ENCODE measurements at places on chromosomes 6 and 20.

DNA sequence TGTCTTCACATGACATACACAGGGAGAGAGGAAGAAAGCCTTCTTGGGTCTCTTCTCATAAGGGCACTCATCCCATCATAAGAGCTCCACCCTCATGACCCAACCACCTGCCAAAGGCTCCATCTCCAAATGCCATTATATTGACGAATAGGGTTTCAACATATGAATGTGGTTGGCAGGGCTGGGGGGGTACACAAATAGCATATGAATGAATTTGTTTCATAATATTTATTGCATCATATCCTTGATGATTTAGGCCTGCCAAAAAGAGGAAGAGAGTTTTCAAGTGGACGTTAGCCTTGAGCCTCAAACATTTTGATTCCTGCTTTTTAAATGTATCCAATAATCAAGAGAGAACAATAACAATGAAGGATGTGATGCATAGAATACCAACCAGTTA lies 26.2 kb upstream of the OPRM1 start:
- no peak for DNase-seq

DNA sequence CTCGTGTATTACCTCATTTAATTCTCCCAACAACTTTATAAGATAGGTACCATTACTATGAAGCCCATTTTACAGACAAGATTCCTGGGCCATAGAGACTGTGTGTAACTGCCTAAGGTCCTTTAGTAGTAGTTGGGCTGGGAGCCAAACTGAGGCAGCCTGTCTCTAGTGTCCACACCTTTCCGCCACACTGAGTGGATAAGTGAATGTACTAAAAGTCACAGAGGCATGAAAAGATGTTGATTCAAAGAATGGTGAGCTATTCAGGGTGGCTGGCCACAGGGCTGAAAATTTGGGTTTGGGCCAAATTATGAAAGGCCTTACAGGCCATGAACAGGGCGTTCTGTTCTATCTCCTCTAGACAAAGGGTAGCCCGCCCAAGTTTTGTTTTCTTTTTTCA lies 11.0 kb downstream of the CD24 start:
- DNase-seq, result no peak

DNA sequence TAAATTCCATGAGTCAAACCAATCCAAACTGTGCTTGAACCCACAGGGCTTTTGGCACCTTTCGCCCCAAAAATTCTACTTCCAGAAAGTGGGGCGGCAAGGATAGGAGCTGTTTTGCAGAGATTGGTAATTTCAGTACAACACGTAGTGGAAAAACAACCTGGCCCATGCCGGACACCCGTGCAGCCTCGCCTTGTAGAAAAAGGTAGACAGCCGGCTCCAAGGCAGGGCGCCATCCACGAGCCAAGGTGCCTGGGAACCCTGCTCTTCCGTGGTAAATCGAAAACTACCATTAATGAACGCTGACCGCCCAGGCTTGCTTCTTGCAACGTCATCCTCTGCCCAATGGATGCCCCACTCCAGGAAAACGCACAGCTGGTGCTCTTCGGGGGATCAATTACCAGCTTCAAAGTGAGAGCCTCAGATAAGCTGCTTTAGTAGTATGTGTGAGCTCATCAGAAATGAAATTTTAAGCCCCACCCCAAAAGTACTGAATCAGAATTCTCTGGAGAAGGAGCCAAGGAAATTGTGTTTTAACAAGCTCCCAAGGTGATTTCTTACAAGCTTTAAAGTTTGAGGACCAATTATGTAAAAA lies 1.8 kb downstream of the OOEP start:
- no peak for DNase-seq

DNA sequence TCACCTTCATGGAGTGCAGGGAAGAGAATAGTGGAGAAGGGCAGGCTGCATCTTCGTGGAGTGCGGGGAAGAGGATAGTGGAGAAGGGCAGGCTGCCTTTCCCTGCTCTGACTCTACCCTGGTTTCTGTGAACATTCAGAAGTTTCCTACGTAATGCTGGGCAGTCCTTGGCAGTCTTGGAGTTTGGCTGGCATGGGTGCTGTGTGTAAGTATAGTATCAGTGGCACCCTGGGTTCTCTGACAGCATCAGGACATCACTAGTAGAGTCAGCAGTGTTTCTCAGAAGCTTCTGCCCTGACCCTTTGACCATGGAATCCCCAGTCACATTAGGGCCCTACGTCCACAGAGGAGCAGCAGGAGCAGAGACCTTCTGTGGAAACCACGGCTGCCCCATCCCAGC lies 352.9 kb downstream of the NRN1 start:
- DNase-seq, result no peak

DNA sequence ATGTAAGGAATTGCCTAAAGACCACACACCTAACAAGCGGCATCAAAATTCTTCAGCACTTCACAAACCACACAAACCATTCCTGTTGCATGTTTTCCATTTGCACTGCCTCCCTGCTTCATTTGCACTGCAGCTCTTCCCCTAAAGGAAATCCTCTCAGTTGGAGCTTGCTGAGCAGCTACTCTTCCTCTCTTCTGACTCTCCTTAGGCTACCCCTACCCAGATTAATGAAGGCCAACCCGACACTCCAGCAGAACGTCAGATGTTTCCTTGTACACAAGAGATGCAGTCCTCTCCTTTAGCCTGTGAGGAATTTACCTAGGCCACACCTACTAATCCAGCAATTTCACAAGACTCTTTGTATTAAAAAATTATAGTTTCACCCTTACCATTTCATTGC lies 8.1 kb downstream of the BEND6 start:
- DNase-seq, result no peak

DNA sequence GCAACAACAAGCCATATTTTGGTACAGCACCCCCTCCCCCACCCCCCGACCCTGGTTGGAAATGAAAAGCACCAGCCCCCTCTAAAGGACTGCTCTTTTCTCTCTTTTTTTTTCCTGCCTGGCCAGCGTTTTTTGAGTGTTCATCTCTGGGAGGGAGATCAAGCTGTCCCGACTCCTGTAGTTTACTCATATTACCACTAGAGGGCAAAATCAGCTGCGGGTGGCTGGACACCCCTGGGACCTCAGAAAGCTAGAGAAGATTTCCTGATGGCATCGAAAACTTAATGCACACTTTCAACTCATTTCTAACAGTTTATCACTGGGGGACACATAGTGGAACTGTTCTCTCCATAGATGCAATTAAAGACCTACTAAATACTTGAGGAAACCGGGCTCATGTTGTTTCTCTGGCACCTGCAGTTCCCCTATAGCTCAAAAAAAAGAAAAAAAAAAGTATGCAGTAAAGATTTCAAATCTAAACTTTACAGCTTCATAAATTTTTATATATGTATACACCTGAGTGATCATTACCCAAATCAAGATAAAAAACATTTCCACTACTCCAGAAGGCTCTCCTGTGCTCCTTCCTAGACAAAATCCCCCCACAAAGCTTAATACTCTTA lies 24.4 kb downstream of the CNBD2 start:
- peak; percentile 23 for DNase-seq

DNA sequence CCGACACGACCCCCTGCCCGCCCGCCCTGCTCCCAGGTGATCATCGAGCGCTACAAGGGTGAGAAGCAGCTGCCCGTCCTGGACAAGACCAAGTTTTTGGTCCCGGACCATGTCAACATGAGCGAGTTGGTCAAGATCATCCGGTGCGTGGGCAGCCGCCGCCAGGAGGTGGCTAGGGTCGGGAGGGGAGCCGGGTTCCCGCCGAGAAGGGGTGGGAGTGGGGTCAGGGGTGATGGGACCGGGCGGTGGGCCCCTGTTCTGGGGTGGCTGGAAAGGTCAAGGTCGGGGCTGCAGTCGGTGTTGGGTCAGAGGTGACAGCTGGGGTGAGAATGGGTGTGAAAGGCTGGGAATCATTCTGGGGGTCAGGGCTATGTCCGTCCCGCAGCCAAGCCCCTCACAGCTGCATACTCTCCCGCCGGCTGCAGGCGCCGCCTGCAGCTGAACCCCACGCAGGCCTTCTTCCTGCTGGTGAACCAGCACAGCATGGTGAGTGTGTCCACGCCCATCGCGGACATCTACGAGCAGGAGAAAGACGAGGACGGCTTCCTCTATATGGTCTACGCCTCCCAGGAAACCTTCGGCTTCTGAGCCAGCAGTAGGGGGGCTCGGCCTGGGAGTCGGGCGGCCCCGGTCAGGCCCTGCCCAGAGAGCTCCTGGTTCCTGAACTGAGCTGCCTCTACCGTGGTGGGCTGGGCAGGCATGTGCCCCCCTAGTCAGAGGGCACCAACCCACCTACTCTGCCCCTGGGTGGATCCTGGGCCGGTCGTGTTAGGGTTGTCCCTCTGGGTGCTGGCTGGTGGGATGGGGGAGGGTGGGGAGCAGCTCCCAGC lies 1.0 kb downstream of the MAP1LC3A start:
- peak; percentile 19 for DNase-seq

DNA sequence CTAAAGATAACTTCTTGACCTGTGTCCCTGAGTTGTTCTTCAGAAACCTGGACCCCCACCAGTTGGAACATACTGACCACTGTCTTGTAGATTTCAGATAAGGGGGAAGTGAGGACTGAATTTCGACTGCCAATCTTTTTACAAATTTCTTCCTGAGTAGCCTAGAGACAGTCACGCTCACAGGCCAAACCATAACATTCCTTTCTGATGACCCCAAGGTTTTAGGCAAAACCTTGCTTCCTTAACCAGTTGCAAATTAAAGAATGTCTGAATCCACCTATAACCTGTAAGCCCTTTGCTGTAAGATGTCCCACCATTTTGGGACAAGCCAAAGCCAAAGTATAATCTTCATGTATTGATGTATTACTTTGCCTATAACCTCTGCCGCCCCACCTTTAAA lies 306.9 kb downstream of the LRFN2 start:
- DNase-seq, result no peak

- no peak for DNase-seq
These were observed 39.8 kb upstream of the ARHGAP18 start for GRCh38 chr6:129749749-129750120.

- DNase-seq, result no peak
These were observed 291.1 kb downstream of the ADGRG6 start for GRCh38 chr6:142592876-142593275.

- DNase-seq, result no peak
These were observed 46.3 kb upstream of the SMIM28 start for GRCh38 chr6:138331444-138331843.

DNA sequence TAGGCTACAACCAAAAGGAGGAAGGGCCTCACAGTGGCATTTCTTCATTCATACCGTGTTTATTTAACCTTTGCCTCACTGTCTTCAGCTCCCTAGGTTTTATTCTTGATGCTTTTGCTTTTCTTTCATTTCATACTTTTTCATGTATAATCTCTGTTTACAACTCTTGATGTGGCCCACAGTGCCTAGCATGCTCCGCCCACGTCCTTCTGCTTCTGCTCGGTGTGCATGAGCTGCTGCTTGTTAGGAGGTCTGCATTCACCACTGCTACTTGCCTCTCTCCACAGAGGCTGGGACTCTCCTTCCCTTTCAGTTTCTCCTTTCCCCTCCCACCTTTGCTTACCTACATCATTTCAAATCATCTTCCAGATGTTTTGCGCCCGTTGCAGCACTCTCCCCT lies 147.6 kb downstream of the EYA4 start:
- DNase-seq, result no peak

DNA sequence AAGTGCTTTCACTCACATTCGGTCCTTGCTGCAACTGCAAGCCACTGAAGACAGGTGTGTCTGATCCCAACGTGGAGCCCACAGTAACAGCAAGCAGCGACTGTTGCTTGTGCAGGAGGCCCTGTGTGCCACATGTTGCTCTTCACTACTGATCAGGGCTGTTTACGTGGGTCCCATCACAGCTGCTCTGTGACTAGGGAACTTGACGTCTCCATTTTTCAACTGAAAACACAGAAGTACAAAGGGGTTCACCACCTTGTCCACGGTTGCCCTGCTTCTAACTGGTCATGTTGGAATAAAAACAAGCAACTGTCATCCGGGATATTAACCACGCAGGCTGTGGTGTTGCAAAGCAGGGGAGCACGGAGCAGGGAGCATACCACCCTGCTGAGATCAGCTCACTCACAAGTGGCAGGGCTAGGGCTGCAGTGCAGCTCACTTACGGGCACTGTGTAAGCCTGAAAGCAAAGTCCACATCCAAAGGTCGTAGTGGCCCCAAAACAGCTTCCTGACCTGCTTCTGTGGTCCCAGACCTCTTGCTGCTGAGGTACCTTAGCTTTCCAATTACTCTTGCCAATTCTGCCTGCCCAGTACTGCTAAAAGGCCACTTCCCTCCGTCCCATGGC lies 105.8 kb upstream of the DUSP22 start:
- no peak for DNase-seq

DNA sequence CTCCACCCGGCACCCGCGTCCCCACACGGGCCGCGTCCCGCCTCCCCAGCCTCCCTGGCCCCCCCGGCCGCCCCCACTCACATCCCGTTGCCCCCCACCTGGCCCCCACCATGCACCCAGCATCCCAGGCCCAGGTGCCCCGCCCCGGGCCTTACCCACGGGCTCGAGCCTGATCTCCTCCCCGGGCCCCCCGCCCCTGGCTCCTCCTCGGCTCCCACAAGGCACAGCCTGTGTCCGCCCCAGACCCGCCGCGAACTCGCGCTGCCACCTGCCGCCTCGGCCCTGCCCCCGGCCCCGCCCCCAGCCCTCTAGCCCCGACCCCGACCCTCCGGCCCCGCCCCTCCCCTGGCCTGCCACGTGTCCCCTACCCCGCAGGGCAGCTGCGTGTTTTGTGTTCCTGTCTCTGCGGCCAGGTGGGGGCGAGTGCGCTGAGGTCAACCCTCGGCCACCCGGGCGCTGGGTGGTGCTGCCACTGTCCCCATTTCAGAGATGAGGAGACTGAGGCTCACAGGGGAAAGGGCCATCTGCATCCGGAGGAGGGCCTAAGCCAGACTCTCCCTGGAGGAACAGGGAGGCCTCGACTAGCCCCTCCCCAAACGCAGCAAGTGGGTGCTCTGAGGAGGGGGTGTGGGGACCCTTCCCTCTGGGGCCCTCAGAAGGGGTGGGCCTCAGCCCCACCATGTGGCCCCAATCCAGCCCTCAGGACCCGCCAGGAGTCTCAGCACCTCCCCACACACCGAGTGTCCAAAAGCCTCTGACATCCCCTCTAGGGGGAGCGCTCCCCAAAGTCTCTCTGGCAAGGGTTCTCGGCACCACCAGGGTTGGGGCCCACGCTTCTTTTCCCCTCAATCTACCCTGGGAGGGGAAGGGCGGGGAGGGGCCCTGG lies 99.8 kb downstream of the TAF4 start:
- peak; percentile 71 for DNase-seq

DNA sequence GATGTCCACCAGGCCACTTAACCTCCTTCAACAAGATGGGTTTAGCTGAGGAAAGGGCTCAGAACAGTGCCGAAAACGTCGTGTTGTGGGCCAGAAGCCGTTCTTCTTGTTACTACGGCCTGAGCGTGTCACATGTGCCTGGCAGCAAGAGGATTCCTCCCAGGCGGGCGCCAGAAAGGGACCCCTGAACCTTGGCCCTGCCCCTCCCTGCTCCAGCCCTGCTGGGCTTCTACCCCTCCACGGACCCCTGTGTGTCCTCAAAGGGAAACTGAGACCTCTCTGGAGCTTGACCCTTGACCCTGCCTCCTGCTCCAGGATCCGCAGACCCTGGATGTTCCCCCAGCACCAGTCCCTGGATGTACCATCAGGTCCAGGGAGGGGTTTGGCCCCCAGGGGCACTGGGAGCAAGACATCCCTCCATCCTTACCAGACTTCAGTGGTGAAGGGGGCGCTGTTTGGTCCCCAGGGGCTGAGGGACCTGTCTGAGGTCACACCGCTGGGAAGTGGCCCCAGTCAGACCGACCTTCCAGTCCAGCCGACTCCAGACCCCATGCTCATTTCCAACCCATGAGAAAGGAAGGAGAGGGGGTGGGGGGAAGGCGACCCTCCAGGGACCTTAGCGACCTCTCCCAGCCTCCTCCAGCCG lies 10.1 kb downstream of the HRH3 start:
- DNase-seq, result no peak

All from WTC11 (cell line).